HuH-7 (cell line): ENCODE measurements at places on chromosomes 6 and 20.

DNA sequence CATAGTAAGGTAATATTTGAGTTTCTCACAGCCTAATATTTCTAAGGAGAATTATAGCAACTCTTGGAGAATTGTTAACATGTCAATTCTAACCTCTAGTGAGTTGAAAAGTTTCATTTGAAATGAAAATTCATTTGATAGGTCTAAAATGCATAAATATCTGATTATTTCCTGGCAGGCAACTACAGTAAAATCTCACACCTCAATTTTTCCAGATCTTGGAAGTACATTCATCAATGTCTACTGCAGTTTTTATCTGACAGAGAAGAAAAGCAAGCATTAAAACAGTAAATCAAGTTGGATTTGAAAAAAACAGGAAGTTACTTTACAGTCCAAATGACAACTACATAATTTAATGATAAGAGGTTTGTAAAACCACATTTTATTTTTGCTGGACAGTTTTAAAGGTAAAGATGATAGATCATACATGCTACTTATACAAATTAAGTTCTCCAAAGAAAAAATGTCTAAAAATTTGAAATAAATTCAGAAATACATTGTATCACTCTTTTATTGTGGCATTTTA lies 631.3 kb downstream of the EYS start:
- no peak for DNase-seq

- DNase-seq: no peak
Observed at GRCh38 chr20:31881945-31882344, 11.5 kb downstream of the TTLL9 start.

DNA sequence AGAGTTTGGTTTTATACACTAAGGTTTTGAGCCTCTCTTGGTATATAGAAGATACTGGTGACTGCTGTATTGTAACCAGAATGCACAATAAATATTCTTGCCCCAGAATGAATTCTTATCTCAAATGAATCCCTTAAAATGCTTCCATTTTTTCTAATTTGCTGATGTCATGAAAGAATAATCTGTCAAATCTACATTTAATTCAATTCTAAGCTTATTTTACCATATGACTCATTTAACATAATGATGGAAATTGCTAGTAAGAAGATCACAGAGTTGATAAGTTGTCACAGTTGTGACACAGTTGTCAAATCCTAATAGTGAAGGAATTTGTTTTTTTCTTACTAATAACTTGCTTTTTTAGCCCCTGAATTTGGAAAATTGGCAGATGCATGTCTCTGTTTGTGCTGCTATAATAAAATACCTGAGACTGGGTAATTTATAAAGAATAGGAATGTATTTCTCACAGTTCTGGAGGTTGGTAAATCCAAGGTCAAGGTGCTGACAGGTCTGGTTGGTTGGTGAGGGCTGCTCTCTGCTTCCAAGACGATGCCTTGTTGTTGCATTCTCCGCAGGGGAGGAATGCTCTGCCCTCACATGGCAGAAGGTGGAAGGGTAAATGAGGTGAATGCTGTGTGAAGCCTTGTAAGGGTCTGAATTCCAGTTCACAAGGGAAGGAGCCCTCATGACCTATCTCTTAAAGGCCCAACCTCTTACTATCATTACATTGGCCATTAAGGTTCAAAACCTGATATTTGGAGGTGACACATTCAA lies 4.7 kb downstream of the ECT2L start:
- no peak for DNase-seq

GRCh38 chr20:38812182-38812581 lies 6.7 kb downstream of the PPP1R16B start:
- no peak for DNase-seq

GRCh38 chr20:11217326-11218172 lies 543.8 kb upstream of the JAG1 start:
- no peak for DNase-seq

GRCh38 chr6:144758602-144759001 lies 473.5 kb downstream of the UTRN start:
- no peak for DNase-seq

DNA sequence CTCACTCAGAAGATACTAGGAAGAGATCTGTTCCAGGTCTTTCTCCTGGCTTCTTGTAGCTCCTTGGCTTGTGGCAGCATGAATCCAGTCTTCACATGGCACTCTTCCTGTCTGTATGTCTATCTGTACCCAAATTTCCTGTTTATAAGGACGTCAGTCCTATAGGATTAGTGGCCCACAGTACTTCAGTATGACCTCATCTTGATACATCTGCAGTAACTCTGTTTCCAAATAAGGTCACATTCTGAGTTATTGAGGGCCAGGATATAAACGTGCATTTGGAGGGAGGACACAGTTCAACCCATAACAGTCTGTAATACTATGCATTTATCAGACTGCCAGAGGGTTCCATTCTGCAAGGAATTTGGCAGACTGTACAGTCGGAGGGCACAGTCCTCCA lies 57.6 kb upstream of the DYNLRB1 start:
- no peak for DNase-seq

DNA sequence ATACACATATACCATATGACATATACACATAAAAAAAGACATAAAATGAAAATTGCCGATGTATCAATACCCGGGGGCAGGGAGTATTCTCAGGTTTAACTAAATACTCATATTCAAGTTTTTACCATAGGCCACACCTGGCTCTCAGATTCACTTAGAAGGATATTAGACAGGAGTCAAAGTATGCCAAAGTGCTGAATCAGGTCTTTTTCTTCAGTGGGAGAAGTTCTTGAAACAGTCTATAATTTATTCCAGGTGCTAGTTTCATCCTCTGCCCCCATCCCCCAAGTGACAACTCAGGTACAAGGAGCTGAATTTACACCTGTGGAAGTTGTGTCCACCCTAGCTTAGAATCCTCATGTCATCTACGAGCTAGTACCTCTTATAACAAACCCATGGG lies 8.5 kb upstream of the HLA-DRA start:
- no peak for DNase-seq

DNA sequence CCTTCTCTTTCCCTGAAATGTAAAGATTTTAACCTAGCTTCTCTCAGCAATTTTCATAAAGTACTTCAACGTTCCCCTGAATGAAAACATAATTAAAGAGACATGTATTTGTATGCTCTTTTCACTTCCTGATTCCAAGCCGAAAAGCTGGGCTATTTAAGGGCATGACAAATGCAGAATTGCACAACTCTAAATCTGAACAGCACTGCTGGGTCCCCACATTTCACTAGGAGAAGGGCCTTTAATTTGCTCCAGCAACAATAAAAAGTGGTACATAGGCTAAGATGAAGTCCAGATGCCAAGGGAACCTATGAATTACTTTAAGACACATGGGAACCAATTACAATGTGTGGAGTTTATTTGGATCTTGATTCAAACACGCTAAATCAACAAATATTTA lies 42.0 kb downstream of the IRAK1BP1 start:
- DNase-seq: no peak

DNA sequence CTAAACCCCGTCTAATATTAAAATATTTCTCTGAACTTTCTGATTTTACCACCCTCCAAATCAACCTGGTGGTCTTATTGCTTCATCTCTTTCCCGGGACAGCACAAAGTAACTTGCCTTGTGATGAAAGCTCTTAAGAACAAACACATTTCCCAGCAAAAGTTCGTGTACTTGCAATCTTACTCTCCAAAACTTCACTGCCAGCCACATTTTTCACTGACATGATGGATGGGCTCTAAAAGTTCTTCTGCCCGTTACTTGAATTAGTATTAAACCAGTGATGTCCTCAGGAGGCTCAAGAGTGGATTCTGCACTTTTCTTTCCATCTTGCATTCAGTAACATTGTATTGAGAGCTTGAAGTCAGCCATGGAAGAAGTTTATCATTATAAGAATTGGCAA lies 731.6 kb upstream of the GJE1 start:
- no peak for DNase-seq

DNA sequence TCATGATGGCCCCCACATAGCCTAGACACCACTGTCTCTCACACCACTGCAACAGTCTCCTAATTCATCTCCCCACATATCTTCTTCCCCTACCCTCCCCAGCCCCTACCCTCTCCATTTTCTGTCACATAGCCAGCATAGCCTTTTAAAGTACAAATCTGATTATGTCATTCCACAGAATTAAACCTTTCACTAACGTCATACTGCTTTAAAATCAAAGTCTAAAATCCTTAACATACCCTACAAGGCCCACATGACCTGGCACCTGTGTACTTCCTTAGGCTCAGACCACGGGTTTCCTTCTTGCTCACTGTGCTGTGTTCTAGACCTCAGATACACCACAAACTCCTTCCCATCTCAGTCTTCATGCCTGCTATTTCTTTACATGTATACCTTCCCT lies 5.9 kb downstream of the OSTM1 start:
- DNase-seq: no peak

- no peak for DNase-seq
Observed at GRCh38 chr6:1439349-1439748, 50.0 kb downstream of the FOXF2 start.

DNA sequence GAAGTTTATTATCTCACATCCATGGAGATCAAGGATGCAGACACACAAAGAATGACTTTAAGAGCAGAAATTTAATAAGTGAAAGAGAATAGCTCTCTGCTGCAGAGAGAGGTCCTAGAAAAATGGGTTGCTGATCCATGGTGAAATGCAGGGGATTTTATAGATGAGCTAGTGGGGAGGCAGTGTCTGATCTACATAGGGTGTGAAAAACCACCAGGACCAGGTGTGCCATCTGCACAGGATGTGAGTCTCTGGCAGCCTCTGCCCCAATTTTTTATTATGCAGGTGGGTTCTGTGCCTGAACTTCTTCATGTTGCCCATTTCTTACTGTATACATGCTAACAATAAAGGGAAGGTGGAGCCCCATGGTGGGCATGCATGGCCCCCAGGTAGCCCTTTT lies 19.9 kb upstream of the NANP start:
- DNase-seq: no peak

- DNase-seq: no peak
Observed at GRCh38 chr6:44533421-44533820, 145.9 kb downstream of the CDC5L start.

DNA sequence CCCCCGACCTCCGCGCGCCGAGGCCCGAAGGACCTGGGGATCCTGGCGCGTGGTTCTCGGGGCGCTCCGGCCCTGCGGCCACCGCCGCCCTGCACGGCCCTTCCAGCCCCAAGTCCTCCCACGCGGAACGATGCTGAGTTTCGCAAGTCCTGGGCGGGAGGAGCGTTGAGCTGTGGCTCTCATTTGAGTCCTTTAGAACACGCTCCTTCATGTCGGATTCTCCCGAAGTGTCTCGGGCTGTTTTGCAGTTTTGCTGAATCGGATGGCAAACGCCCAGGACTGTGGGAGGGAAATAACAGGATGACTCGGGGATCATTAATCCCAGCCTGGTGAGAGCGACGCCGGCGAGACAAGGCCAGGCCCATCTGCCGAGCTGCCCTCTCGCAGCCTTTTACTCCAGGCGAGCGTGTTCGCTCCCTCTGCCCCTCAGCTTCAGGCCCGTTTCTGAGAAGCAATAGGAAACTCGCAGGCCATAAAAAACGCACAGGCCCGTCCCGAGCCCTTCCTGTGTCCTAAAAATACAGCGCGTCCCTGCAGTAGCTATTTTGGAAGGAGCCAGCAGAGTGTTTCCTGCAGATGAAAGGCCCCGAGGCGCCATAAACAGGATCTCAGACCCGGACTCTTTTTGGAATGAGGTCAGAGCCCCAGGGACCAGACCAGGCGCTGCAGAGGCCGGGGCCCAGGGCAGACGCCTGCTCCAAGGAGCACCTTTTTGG lies 153.5 kb downstream of the DLL1 start:
- no peak for DNase-seq

DNA sequence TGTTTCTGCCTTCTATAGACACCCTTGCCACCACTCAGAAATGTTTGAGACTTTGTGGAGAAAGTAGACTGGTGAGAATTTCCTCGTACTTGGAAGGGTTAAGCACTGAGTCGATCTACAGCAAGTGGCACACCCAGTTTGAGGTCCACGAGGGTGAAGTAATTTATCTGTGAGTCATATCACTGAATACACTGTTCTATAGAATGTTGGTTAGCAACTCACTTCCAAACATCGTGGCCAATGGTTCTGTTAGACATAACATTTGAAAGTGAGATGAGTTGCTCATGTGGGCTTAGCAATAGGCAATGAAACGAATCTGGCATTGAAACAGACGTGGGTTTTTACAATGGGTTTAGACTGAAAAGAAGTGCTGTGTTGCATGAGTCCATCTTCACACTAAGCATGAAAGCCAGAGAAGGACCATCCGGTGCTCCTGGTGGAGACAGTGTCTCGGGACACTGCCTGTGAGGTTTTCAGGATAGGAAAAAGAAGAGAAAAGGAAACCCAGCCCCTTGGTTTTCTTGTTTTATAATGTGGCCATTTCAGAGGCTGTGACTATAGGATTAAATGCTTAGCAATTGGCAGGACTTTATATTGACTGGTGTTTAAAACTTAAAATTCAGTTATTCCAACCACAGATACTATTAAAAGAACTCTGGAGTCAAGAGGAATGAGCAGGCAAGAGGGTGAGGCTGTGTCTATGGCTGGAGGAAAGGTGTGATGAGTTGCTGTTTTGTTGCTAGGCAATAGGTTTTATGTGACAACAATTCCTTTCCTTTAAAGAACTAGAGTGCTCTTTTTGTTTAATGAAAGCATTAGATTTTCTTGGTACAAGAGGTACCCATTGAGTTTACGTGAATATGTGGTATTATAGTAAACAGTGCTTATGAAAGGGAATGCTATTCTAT lies 31.0 kb upstream of the EZR start:
- no peak for DNase-seq

GRCh38 chr20:35000311-35000921 lies 44.7 kb downstream of the MYH7B start:
- no peak for DNase-seq

- DNase-seq: peak; percentile 37
Observed at GRCh38 chr6:151647976-151648639, 154.3 kb downstream of the CCDC170 start.

- no peak for DNase-seq
Observed at GRCh38 chr6:161414180-161414579, 140.3 kb upstream of the AGPAT4 start.

DNA sequence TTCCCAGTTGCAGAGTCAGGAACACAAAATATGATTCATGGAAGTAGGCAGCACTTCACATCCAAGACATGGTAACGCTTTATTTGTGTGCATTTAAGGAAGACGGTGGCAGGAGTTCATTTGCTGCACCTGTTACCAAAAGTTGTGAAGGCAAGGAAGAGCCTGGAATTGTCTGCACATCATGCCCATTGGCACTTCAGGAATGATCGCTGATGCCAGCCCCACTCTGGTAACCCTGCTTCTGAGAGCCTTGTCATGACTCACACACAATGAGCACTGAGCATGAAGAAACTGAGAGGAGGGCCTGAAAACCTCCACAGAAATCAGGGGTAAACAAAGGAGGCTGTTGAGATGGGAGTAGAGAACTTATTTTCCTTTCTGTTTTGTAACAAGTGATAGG lies 181.1 kb downstream of the RPS12 start:
- no peak for DNase-seq

DNA sequence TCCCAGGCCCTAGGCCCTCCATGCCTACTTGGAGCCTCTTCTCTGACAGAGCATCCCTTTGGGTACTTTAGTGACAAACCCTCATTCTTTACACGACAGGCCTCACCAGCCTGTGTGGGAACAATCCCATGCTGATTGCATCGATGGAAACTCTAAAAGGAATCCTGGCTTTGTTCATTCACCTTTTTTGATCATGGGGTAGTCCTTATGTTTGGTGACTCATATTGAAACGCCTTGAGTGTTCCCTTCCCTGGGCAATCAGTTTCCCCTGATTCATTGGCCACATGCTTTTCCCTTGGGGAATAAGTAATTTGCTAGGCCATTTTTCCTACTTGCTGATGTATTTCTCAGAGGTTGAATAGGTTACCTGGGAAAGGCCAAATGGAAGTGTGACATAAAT lies 14.7 kb upstream of the TNFAIP3 start:
- DNase-seq: no peak
